Hypothalamus (tissue), 51 donors: ENCODE measurements at places on chromosomes 16 and 17.

DNA sequence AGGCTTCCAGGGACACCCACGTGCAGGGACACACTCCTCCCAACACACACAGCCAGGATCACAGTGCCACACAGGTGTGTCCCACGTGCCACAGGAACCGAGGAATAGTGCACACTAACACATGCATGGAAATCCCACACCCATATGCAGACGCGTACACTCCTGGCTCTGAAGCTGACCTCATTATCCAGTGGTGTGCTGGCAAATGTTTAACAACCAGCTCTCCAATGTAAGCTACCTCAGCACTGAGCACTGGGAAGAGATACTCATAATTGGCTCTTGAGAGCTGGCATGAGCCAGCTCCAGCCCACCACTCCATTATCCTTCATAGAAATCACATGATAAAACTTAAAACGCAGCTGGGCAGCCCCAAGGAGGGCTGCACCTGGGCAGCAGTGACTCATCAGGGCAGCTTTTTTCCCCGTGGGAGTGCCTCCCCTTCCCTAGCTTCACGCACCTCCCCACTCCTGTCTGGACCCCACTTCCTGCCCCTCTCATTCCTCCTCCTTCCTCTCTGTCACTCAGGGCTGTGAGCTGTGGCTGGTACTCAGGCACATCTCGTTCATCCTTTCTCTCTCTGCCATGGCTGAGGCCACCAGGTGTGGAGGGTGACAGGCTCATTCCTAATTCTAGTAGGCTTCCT is 14.9 kb upstream of the TBX21 start:
- DNase-seq = no peak

DNA sequence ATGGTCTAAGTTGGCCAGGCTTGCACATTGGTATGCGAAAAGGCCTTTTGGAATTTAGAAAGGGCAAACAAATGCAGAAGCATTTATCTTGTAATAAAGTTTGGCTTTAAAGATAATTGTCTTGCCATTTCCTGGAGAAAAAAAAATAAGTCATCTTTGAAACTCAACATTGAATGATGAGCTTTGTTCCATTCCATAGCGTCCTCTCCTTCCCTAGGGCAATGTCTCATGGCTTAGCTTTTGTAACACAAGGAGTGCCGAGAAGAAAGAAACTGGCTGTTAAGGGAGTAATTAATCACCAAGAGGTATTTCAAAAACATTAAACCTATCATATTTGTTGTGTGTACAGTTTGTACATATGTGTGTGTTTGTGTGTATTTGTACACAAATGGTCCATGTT is 372.3 kb downstream of the NPIPA8 start:
- no peak for DNase-seq

- no peak for DNase-seq
These were observed 5.6 kb downstream of the SLC38A8 start for GRCh38 chr16:84036982-84037425.

- no peak for DNase-seq
These were observed 134.5 kb upstream of the CHMP6 start for GRCh38 chr17:80856863-80857755.

- DNase-seq = no peak
These were observed 17.9 kb downstream of the SEC14L5 start for GRCh38 chr16:4976079-4976478.

- DNase-seq = no peak
These were observed 308.9 kb upstream of the MON1B start for GRCh38 chr16:76882105-76882504.

DNA sequence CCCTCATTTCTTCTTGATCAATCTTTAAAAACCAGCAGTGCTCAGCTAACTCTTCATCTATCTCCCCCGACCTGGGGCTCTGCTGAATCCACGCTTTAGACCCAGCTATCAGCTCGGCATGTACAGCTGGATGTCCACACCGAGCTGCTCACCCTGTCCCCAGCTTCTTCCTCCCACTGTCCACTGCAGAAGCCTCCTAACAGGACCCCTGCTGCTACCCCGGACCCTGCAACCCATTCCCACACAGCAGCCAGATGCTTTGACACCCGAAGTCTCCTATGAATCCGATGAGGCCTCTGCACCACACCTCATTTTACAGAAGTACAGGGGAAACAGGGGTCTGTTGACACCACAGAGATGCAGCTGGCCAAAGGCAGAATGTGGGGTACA is 13.8 kb downstream of the GCGR start:
- DNase-seq = no peak

DNA sequence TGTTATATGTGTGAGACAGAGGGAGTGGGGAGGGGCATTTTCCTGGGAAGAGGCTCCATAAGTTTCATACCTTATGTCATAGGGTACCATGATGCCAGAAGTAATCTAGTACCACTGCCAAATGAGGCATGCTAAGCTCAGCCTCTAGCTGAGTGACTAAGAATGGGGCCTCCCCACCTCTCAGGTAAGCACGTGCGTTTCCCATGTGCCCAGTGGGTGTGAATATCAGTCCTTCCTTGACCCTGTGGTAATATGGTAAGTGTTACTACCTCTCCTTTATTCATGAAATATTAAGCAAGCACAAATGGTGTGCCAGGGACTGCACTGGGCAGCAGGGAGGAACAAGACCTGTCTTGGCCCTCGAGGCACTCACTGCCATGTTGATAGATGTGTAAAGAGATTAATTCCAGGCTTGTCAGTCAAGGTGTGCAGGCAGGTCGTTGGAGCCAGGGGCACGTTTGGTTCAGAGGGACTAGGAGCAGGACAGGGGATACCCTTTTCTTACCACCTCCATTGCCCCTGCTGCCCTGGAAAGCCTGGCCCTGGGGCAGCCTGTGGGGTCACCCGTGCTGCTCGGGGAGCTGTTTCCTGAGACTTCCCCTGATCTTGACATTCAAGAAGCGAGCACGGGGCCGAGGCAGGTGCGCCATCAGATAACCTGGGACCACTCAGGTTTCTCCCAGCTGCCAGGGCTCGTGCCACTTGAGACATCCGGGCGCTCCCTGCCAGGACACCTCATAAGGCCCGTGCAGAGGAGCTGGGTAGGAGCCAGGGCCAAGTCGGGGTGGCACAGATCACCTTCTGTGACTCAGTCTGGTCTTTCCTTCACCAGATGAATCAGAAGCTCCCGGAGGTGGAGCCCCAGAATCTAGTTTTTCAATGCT is 8.8 kb downstream of the RSAD1 start:
- no peak for DNase-seq

DNA sequence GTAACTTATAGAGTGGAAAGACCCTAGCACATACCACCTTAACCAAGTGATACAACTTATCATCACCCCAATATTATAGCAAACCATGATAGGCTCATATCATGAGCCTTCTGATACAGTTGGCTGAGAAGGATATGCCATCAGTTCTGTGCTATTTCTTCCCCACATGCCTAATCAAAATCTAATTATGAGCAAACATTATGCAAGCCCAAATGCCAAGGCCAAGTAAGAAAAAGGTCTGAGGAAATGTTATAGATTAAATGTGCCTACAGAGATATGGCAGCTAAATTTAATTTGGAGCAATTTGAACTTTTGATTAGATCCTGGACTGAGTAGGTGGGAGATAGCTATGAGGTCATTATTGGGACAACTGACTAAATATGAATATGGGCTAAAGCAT is 225.9 kb upstream of the PMFBP1 start:
- DNase-seq = no peak

DNA sequence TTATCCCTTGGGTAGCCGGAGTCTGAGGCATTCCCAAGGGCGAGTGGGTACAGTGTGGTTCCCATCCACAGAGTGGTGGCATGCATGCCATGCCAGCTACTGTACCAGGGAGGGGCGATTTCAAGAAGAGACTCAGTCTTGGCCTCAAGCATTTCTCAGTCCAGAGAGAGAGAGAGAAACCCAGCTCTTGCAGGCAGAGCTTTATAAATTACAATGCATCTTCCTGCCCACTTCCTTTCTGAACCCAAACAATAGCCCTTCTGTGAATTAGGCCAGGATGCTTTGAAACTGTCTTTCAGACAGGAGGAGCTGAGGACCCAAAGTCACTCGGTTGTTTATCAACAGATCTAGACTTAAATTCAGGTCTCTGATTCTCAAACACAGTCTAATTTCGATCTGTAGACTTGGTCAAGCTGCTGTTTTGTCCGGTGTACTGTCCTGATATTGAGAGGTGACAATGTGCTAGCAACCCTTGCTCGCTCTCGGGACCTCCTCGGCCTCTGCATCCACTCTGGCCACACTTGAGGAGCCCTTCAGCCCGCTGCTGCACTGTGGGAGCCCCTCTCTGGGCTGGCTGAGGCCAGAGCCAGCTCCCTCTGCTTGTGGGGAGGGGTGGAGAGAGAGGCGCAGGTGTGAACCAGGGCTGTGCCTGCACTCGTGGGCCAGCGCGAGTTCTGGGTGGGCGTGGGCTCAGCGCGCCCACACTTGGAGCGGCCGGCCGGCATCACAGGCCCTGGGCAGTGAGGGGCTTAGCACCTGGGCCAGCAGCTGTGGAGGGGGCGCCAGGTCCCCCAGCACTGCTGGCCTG is 408.0 kb downstream of the UTP18 start:
- no peak for DNase-seq

- no peak for DNase-seq
These were observed 4.3 kb downstream of the PER1 start for GRCh38 chr17:8147805-8148404.

DNA sequence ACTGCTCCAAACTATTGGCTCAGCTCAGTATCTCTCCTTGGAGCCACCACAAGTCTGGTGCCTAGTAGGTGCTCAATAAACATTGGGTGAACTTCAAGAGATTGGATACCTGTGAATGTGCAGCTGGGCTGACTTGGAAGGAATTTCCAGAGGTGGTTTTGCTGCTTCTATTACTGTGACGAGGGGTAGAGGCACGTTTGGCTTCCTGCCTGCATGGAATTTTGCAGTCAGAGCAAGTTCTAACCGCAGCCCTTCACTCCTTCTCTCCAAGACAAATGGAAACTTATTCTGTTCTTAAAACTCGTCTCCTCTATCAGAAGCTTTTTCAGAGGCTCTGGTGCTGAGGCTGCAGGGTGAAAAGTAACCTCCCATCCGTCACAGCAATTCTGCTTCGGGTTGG is 342.5 kb downstream of the CPPED1 start:
- DNase-seq = no peak

DNA sequence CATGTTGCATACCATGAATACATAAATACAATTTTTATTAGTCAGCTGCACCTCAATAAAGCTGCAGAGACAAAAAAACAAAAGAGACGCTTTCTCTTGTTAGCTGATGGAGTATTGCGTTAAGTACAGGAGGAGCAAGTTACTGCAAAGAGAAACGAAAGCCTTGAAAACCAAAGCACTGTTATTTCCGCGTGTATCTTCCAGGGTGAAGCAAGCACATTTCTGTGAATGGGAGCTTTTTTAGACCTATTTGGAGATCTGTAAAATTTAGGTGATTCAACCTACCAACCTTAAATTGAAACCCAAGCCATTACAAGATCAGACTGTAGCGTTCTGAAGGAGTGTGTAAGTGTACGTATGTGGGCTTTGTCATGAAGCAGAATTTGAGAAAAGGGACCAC is 390.4 kb downstream of the SOX9 start:
- no peak for DNase-seq

GRCh38 chr16:74448990-74449389 is 27.7 kb upstream of the CLEC18B start:
- no peak for DNase-seq

- DNase-seq = no peak
These were observed 60.2 kb upstream of the PHOSPHO1 start for GRCh38 chr17:49290690-49291359.

DNA sequence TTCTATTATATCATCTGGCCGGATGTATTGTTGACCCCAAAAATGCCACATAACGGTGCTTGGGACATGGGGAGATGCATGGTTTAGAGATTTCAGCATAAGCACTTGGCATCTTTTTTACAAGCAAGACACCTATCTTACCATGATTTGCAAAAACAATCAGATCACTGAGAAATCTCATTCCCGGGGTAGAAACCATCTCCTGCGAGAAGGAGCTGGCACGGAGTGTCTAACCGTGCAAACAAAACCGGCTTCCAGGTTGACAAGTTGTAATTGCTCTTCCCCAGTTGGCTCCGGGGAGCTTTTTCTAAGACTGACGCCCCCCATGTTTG is 1.0 kb downstream of the SLC16A6 start:
- no peak for DNase-seq

DNA sequence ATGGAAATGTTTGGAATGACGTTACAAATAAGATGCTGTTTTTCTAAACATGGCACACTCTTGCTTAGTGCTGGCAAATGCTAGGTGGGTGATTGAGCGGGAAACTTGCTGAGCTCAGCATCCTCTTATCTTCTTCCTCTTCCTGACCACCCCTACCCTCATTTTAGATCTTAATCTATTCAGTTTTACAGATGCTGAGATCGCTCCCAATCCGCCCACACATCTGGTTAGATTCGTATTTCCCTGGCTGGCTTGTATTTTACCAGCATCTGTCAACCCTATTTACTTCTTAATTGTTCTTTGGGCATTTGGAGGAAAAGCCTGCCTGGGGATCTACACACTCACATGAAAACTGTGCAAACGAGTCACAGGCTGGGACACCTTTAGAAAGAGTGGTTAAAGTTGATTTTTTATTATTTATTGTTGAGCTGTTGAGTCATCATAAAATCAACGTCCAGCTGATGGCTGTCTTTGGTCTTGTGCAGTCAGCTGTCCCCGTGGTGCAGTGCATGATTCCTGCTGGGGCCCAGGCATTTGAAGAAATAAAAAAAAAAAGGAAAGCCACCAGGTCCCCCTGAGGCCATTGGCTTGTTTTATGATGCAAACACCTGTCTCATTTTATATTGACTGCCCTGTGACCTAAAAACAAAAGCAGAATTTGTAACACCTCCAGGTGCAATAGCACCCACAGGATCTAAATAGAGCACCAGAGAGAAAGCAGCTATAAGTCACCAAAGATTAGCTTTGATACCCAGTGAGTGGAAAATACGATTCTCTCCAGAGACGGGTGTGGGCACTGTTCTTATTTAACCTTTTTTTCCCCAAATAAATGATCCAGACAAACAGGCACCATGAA is 258.6 kb downstream of the HS3ST3B1 start:
- DNase-seq = no peak

DNA sequence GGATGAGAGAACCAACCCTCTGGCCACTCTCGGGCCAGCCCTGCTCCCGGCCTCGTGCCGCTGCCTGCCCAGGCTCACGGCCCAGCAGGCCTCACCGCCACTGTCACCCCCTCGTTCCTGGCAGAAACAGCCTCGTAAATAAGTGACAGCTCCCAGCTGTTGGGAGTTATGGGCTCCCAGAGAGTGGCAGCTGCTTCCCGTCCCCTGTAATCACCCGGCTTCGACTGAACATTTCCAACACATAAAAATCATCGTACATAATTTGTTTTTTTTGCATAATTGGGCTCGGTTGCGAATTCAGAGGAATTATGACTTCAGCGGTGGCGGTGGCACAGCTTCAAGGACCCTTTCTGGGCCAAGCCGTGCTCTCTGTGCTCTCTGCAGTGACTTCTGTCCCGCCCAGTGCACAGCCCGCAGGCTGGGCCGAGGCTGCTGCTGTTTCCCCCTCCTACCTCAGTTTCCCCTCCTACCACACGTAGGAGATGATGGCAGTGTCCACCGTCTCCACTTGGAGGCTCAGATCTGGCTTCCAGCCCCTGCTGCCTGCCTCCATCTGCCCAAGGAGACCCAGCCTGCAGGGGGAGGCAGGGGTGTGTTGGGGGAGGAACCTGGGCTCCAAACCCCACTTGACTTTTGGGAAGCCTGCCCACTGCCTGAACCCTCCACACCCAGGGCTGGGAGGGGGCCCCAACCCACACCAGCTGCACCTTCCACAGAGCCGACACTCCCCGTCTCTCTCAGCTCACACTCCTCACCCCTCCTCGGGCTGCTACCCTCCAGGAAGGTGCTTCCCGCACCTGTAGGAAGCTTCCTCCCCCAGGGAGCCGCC is 84.9 kb downstream of the RTN4RL1 start:
- no peak for DNase-seq

GRCh38 chr17:79028496-79029326 is 4.7 kb downstream of the C1QTNF1 start:
- no peak for DNase-seq
